ENCODE measurements at places on chromosomes 13 and 19.
A peak's percentile ranks its signal among the peaks of the same experiment; 100 is the strongest.

DNA sequence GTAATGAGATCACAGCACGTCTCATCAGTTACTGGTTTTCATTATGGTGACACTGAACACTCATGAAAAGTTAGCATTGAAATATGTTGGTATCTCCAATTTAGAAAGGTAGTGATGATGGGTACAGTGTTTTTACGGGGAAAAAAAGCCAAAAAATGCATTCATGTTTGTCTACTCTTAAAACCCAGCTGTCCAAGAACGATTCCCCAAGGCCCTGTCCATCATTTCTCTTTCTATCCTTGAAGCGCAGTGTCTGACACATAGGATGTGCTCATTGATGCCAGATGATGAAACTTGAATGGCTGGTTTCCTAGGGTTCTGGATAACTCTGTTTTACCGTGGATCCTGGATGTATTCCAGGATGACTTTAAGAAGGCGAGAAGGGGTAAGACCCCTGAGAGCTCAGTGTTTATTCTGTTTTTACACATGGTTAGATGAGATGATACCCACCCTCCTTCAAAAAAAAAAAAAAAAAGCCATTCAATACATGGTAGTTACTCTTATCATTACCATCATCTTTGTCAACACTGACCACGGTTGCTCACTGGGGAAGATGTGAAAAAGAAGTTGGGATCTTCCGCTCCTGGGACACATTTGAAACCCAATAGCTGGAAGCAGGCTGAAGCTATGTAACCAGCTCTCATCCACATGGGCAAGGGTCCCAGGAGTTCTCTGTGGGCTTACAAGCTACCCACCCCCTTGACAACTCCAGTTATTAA lies 22.5 kb downstream of the SERP2 start:
- DNase-seq: no peak

GRCh38 chr19:6809262-6809661 lies 36.8 kb downstream of the VAV1 start:
- no peak for DNase-seq

GRCh38 chr13:86882107-86882506 lies 789.1 kb upstream of the SLITRK5 start:
- DNase-seq: no peak

- DNase-seq: peak; percentile 48
These were observed 9.2 kb upstream of the FBN3 start for GRCh38 chr19:8158411-8159074.

DNA sequence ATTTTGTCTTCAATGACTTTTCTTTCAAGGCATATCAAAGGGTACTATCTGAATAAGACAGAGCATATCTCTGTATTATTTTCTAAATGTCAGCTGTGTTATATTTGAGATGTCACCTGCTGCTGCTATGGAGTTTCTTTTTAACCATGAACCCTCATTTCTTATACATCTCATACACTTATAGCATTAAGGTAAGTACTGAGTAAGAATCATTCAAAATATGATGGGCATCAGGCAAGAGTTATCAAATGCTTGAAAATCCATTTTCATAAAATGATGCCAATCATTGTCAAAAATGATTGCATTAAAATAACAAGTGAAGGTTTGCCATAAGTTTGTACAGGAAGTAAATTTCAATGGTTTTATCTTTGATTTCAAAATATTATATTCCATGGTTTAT lies 2005.0 kb upstream of the PCDH20 start:
- no peak for DNase-seq

DNA sequence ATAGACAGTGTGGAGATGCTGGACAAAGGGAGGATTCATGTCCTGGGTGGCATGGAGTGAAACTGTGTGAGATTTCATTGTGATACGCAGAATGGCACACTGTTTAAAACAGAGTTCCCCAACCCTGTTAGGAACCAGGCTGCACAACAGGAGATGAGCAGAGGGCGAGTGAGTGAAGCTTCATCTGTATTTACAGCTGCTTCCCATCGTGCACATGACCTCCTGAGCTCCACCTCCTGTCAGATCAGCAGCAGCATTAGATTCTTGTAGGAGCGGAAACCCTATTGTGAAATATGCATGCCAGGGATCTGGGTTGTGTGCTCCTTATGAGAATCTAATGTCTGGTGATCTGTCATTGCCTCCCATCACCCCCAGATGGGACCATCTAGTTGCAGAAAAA lies 72.5 kb downstream of the RAP2A start:
- no peak for DNase-seq

GRCh38 chr19:15212711-15213110 lies 11.9 kb upstream of the NOTCH3 start:
- DNase-seq: no peak

DNA sequence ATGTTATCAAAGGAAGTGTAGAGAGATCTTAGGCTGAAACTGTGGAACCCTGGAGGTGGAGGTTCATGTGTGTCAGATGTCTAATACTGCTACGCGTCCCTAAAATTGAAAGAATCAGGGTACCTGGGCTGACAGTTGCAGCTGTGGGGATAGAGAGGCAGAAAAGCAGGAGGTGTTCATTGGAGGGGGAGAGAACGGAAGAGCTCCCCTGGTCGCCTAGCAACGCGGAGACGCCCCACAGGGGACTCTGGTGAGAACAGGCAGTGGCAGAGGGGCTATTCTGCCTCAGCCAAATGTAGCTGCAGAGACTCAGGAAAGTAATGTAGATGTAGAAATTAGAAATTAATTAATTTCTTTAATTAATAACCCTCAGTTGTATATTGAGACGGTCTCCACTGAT lies 10.1 kb upstream of the ZNF835 start:
- DNase-seq: no peak

DNA sequence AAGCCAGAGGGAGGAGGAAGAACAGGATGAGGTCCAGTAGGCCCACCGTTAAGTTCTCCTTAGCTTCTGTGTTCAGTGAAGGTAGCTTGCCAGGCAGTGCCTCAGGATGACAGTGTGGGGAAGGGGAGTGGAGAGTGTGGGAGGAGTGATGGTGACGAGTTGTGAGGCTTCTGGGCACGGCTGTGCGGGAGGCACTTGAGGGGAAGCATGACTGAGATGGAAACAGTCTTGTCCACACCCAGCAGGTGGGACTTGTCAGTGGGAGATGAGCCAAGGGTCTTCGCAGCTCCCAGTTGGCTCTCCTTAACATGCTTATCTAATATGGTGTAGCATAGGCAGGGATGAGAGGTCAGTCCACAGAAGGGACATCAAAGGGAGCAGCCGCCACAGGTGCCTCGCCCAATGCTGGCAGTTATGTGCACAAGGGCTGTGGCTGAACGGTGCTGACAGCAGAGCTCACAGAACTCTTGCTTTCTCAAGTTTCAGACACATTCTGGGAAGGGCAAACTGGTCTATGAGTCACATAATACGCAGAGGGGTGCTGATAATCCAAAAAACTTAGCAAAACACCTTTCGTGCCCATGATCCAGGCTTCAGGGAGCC lies 47.5 kb downstream of the OXGR1 start:
- no peak for DNase-seq

GRCh38 chr19:16001481-16002312 lies 52.9 kb downstream of the OR10H4 start:
- no peak for DNase-seq

DNA sequence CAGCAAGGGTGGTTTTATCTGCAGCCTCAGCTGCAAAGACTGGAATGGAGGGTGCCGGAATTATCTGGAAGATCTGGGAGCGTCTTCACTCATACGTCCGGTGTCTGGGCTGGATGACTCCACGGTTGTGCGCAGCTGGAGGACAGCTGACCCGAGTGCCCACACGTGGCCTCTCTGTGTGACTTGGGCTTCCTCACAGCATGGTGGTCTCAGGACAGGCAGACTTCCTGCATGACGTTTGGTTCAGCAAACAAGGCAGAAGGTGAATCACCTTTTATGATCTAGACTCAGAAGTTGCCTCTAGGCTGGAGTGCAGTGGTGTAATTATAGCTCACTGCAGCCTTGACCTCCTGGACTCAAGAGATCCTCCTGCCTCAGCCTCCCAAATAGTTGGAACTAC lies 33.2 kb downstream of the CACNG6 start:
- DNase-seq: no peak

DNA sequence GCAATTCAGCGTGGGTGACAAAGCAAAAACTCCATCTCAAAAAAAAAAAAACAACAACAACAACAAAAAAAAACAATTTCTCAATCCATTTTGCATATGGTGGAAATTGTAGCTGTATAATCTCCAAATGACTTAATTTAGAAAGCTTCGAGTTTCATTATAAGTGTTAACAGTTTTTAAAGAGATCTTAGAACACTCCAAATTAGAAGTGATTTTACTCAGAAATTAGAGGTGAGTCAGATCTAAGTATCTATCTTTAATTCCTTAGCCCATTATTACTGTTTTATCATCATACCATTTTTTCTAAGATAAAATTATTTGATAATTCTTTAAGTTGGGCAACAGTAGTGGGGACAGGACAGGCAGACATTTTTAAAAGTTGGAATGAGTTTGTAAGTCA lies 60.5 kb downstream of the ZMYM2 start:
- DNase-seq: no peak

DNA sequence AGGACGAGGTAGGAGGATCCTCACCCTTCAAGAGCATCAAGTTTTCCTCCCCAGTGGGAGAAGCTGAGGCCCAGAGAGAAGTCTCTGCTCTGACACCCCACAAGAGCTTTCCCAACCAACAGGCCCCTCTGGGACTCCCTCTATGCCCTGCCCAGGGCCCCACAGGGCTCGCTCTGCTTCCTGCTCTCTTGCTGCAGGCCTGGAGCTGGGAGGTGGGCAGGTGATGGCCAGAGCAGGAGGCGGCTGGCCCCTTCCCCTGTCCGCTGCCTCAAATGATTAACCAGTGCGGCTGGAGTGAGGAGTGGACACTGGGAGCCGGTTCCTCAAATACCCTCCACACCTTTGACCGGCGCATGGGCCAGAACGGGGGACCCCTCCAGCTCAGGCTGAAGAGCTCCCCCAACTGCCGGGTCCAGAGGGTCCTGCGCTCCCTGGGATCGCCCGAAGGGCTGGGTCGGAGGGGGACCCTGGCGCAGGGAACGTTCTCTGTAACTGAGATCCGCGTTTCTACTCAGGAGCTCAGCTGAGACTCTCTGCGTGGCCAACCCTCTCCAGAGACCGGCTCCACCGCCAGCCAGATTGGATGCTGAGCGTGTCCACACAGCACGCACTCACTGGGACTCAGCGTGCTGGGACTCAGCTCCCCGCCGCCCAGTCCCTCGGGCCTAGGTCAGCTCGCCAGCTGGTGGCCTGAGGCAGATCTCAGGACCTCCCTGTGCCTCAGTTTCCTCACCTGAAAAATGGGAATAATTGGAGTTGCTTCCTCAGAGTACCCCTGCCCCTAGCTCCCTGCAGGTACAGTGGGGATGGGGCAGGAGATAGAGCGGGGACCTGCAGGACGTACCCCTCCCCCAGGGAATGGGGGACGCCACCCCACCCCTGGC lies 6.7 kb upstream of the ONECUT3 start:
- DNase-seq: no peak

- DNase-seq: no peak
These were observed 18.7 kb upstream of the B3GNT3 start for GRCh38 chr19:17775991-17776803.

DNA sequence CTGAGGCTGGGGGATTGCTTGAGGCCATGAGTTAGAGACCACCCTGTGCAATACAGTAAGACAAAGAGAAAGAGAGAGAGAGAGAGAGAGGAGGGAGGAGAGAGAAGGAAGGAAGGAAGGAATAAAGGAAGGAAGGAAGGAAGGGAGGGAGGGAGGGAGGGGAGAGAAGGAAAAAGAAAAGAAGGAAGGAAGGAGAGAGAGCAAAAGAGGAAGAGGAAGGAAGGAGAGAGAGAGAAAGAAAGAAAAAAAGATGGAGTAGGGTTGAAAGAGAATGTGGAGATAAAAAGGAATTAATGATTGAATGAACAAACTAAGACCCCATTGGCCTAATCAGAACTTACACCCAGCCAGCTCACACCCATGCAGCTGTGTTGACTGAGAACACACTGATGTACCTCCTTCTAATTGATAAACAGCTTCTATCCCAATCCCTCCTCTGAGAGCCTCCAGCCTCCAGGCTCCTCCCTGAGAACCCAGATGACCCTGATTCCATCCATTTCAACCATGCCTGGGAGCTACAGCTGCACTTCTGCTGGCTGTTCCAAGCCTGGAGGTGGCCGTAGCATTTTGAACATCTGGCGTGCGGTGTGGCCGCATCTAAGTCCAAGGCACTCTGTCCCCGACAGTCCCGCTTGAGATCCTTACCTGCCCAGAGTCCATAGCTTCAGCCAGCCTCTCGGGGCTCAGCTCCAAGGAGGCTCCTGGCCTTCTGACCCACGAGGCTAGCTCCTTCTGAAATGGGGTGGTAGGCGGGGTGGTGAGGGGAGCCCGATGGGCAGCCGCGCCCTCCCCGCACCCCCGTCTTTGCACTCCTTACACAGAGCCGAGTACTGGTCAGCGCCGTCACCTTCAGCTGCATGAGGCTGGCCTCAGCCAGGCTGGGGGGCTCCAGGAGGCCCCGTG lies 1.1 kb downstream of the PRODH2 start:
- no peak for DNase-seq

DNA sequence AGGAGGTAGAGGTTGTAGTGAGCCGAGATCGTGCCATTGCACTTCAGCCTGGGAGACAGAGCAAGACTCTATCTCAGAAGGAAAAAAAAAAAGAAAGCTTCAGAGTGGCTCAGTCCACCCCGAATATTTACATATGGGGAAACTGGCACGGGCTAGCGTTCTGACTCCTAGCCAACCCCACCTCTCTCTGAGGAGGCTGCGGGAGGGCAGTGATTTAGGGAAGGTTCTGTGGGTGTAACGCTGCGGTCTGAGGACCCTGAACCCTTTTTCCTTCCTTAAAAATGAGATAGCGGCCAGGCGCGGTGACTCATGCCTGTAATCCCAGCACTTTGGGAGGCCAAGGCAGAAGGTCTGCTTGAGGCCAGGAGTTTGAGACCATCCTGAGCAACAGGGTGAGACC lies 5.0 kb downstream of the LRRC25 start:
- no peak for DNase-seq

DNA sequence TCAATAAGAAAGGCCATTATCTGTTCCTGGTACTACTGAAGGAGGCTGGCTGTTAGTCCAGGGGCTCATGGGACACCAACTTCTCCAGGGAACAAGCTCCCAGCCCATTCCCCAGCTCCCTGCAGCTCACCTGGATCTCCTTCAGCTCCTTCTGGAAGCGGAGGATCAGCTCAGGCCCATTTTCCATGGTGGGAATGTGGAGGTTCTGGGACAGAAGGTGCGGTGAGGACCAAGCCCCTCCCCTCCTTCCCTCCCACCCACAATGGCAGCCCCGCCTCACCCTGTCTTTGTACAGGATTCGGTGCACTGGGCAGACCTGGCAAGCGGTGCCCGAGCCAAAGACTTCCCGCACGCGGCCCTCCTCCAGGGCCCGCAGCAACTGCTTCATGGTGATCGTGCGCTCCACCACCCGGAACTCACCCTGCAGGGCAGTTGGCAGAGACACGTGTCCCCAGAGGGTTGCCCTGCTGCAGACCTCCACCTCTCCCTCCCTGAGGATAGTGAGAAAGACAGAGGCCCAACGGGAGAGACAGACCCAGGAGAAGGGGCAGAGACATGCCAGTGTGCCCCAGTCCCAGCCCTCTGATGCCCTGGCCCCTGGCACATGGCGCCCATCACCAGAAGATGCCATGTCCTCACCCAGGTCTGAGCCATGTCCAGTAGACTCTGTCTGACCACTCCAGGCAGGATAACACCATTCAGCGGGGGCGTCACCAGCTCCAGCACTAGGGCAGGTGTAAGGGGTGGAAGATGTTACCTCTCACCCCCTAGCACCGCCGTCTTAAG lies 14.3 kb downstream of the BCAT2 start:
- DNase-seq: no peak

- DNase-seq: no peak
These were observed 614 bp upstream of the PNMA8A start for GRCh38 chr19:46471811-46472543.

- DNase-seq: no peak
These were observed 127.8 kb upstream of the SPATA13 start for GRCh38 chr13:24032674-24033073.

- DNase-seq: no peak
These were observed 4.0 kb downstream of the CEBPA start for GRCh38 chr19:33298146-33298911.

Data from NCI-H1417 treated with DMSO at 0.1 percent for 48 hours (cell line).